ENCODE measurements at places on chromosomes 1 and 21.
A peak's percentile ranks its signal among the peaks of the same experiment; 100 is the strongest.

GRCh38 chr1:46399307-46399706, 5.2 kb downstream of the FAAH start:
- DNase-seq = no peak

DNA sequence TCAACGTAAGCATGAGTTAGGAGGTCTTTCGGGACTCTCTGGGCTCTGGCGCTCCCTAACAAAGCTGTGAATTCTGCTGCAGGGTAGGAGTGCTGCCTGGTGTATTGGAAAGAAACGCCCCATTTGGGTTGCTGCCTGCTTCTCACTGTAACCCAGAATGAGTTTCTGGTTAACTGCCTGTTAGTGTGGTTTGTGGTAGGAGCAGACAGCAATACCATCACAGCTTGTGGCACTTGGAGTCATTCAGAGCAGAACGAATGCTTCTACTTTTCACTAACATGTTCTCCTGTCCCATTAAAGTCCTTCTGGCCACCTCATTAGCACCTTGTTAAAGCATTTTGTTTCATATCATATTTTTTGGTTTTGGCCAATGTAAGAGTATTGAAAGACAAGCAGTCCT, 18.1 kb downstream of the MAP3K7CL start:
- DNase-seq = peak; percentile 90

GRCh38 chr1:93007941-93008577, 46.8 kb upstream of the DIPK1A start:
- DNase-seq = no peak

GRCh38 chr1:44621841-44622286, 52.4 kb downstream of the TMEM53 start:
- peak; percentile 13 for DNase-seq

GRCh38 chr1:11198851-11199594, 9.9 kb downstream of the ANGPTL7 start:
- no peak for DNase-seq

DNA sequence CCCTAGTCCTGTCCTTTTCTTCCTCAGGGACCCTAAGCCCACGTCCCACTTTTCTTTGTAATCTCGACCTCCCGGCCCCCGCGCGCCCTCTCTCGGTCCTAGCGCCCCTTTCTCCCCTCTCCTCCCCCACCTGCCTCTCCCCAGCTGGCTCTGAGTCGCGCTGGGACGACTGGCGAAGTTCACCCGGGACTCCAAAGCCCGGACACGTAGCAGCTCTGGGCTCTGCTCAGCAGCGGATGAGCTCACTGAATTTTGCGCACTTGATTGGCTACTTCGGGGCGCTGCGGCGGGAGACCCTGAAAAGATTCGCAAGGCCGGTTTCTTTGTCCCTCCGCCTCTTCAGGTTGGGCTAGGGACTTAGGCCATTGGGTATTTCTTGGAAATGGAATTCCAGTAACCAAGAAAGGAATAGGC, 16.3 kb upstream of the ACKR1 start:
- no peak for DNase-seq

DNA sequence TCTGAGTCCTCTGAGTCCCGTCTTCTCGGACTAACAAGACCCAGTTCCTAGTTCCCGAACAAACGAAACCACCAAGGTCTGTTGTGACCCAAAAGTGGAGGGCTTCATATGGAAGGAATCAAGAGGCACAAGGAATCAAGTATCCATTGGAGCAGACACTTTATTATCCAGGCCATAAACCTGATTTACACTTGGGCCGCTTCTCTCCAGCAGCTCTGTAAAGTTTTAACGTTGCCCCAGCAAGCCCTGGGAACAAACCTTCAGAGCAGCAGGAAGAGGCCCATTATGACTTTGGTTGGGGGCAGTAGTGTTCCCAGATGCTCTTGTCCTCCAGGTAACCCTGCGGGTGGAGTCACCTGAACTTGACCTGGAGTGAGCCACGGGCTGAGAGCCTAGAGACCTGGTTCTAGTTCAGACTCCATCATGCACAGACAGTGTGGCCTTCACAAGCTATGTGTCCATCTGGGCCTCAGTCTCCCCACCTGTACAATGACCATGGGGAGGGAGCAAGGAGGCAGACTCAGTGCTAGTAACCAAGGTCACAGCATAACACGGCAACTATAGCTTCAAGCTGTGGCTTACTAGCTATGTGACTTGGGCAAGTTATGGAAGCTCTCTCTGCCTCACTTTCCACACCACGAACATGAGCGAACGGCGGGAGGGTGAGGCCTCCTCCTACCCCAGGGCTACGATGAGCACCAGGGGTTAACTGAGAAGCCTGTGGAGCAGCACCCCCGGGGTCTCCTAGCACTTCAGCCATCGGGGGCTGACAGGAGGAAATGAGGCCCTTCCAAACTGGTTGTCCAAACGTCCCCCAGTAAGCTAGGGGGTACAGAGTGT, 95.7 kb downstream of the GLIS1 start:
- DNase-seq = no peak

DNA sequence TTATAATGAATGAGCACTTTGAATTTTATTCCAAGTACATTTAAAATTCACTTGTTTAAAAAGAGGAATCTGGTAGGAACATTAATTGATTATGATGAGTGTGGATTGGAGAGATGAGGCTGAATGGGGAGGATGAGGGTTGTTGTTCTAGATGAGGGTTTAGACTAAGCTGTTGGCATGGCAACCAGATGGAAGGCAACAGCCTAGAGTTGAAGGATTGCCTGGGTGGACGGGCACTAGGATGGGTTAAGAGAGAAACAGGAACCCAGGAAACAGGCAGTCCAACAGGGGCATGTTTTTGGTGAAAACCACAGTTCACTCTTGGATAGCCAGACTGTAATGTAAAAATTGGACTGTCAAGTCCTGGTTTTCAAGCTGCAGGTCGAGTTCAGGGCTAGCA, 125.5 kb downstream of the CHRM3 start:
- no peak for DNase-seq

- DNase-seq = peak; percentile 22
These were observed 26.6 kb downstream of the TTC39A start for GRCh38 chr1:51303751-51304251.

DNA sequence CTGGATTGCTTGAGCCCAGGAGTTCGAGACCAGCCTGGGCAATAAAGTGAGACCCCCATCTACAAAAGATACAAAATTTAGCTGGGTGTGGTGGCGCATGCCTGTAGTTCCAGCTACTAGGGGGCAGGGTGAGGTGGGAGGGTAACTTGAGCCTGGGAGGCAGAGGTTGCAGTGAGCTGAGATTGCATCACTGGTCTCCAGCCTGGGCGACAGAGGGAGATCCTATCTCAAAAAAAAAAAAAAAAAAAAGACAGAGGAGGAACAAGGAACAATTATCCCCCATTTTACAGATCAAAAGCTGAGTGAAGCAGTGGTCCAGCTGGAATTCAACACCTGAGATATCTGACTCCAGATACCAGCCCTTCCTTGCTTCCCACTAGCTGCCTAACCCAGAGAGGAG, 34.8 kb downstream of the L1TD1 start:
- no peak for DNase-seq

GRCh38 chr1:3550511-3551289, 60.6 kb downstream of the MEGF6 start:
- DNase-seq = no peak

DNA sequence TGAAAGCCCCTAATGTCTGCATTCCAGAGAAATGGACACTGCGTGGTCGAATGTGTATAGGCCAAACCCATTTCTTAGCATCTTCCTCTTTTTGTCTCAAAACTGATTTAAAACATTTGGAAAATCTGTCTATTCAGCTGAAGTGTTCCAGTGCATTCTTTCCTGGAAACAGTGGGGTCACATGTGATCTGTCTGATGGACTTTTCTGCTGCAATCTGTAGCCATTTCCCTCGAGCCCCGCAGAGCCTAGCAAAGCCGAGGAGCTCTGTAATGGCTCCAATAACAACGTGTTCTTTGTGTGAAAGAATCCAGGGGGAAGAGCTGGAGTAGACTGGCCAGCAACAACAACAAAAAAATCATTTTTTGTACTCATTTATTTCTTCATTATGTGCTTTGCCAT, 329.3 kb downstream of the BARHL2 start:
- DNase-seq = no peak

- DNase-seq = peak; percentile 10
These were observed 21.4 kb downstream of the SLC16A1 start for GRCh38 chr1:112934577-112934976.

DNA sequence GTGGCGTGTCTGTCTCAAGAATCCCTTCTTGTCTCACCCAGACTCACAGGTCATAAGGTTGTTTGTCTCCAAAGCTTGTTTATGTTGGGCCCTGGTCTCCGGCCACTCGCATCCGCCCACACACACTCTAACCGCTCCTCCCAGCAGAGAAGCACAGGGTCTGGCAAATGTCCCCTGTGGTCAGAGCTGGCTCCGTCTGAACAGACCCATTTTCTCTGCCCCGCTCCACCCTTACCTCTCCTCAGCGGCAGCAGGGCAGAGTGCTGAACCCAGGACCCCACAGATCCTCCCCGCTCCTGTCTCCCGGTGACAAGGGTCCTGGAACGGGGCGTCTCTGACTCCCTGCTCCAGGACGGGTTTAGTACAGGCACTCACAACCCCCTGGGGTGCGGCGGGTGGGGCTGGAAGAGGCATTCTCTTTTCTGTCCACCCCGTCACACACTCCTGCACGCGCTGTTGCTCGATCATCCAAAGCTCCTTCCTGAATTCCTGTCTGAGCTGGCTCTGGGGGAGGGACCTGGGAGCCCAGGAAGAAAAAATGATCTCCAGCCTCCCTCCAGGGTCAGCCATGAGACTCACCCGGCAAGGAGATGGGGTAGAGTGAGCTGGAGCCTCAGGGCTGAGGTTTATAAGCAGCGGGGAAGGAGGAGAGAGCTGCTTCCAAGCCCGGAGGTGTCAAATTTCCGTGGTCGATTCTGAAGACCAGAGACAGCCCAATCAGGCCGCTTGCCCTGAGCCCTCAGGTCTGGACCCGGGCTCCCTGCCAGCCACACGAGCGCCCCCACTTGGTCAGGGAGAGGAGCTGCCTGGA, at the start of gene S100A13:
S100A13 (minus strand) TSS at position 602 of the 811 bp plus-strand sequence. CDS start 1,033 bp downstream, outside the sequence.
- DNase-seq = peak; percentile 96

GRCh38 chr1:75243124-75243523, 108.9 kb downstream of the LHX8 start:
- DNase-seq = no peak

DNA sequence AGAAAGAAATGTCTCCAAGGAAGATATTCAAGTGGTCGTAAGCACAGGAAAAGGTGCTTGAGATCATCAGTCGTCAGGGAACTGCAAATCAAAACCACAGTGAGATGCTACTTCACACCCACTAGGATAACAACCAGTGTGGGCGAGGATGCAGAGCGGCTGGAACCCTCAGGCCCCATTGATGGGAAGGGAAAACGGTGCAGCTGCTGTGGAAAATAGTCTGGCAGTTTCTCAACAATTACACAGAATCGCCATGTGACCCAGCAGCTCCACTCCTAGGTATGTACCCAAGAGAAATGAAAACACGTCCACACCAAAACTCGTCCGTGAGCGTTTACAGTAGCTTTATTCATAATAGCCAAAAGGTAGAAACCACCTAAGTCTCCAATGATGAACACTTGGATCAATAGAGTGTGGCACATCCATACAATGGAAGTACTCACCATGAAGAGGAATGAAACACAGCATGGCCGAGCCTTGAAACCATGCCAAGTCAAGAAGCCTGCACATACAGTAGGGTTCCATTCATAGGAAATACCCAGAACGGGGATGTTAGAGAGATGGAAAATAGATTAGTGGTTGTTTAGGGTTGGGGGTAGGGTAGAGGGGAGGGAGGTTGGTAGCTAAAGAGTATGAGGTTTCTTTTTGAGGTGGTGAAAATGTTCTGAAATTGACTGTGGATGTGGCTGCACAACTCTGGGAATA, 6.1 kb downstream of the DFFB start:
- no peak for DNase-seq

DNA sequence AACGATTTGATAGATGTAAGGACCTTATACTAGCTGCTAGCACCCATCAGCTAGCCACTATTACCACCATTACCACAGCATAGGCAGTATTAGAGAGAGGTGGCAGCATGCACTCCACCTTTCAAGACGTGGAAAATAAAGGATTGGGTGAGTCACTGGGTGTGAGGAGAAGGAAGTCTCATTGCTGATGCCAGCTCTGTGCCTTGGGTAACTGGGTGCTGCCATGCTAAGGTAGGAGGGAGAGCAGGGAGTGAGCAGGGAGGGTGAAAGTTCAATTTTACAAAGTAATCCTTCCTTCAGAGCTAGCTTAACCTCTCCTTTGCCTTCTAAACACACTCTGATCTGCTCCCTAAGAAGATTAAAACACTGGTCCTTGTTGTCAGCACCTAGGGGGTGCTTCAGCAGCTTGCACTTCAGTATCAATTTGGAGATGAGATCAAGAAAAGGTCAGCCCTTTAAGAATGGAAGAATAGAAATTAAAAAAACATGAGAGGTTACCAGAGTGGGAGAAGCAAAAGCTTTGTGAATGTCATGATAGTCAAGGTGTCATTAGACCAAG, 1.8 kb upstream of the LIN9 start:
- no peak for DNase-seq

Data from astrocyte of the spinal cord (primary cell).